NCI-H2081 treated with DMSO at 0.1 percent for 48 hours (cell line): ENCODE measurements at places on chromosomes 3 and 15.

GRCh38 chr3:31093606-31094005 lies 199.1 kb upstream of the GADL1 start:
- DNase-seq = no peak

DNA sequence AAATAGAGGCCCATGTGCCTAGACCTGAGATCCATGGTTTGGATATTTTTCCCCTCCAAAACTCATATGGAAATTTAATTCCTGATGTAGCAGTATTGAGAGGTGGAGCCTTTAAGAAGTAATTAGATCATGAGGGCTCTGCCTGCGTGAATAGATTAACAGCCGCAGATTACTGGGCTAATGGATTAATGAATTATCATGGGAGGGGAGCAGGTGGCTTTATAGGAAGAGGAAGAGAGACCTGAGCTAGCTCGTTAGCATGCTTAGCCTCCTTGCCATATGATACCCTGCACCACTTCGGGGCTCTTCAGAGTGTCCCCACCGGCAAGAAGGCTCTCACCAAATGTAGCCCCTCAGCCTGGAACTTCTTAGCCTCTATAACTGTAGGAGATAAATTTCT lies 15.8 kb downstream of the ARHGEF26 start:
- no peak for DNase-seq

DNA sequence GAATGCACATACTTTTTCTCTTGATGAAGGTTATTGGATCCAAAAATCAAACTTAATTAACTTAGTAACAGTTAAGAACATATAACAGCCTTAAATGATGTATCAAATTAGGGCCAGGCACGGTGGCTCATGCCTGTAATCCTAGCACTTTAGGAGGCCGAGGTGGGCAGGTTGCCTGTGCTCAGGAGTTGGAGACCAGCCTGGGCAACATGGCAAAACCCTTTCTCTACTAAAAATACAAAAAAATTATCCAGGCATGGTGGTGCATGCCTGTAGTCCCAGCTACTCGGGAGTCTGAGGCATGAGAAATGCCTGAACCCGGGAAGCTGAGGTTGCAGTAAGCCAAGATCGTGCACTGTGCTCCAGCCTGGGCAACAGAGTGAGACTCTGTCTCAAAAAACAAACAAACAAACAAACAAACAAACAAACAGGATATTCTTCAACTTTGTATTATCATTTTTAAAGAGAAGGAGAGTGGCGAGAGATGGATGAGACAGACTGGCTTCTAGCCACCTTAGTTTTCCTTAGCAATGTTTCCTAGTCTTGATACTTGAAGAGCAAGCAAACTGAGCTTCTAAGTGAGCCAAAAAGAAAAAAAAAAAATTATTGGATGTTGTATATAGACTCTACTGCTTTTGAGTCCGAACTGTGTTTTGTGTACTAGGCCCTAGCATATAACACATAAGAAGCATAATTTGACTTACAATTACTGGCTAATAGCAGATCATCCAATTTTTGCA lies 13.8 kb downstream of the SPRED1 start:
- DNase-seq = no peak

- no peak for DNase-seq
These were observed 168.2 kb downstream of the TP63 start for GRCh38 chr3:189799366-189799765.

GRCh38 chr3:112048911-112049310 lies 14.4 kb downstream of the TMPRSS7 start:
- DNase-seq = no peak

GRCh38 chr15:42691308-42691707 lies 45.6 kb downstream of the CDAN1 start:
- no peak for DNase-seq

- no peak for DNase-seq
These were observed 8.1 kb downstream of the COMMD2 start for GRCh38 chr3:149744151-149744550.

DNA sequence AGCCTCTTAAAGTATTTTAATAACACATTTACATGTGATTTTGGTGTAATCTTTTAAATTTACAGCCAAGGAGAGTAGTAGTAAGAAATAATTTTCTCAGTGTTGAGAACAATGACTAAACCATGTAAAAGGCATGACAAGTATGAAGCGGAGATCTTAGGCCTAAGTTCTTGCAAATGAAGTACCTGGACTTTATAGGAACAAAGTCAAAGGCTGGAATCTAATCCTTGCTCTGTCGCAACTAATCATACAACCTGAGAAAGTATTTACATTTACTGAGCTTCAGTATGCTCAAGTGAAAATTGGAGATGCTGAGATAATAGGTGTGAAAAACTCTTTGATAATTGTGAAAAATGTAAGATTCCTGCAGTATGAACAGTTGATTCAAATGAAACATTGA lies 86.4 kb upstream of the VGLL3 start:
- no peak for DNase-seq

DNA sequence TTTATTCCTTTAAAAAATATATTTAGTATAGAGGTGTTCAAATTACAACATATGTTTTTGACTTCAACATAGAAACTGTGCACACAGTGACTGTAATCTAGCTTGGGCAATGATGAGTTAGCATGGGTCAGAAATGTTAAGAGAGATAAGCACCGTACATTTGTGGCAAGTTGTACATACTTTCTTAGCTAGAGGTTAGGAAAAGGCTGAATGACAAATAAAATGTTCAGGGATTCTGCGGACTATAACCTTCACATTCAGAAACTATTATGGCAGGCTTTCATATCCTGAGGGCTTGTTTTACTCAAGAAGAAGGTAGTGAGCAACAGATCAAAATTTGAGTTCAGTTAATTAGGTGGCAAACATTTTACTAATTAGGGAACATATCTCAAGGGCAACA lies 379.7 kb upstream of the EPHA6 start:
- DNase-seq = no peak

DNA sequence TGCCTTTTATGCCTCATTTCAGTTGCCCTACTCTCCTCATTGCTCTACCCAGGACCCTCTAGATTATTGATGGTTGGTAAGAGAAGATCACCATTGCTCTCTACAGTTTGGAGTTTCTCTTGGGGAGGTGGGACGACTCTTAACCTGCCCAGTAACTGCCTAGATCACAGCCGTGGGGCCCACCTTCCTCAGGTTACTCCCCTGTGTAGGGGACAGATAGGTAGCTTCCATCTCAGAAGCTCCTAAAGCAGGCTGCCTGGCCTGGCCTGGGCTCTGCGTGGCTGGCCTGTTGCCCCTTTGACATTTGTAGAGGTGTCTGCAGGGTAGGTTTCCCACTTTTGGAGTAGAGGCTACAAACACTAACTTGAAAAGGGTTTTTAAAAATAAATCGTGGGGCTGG lies 42.7 kb downstream of the TRIM71 start:
- DNase-seq = no peak

GRCh38 chr3:46146548-46146947 lies 61.6 kb downstream of the CCR1 start:
- no peak for DNase-seq

DNA sequence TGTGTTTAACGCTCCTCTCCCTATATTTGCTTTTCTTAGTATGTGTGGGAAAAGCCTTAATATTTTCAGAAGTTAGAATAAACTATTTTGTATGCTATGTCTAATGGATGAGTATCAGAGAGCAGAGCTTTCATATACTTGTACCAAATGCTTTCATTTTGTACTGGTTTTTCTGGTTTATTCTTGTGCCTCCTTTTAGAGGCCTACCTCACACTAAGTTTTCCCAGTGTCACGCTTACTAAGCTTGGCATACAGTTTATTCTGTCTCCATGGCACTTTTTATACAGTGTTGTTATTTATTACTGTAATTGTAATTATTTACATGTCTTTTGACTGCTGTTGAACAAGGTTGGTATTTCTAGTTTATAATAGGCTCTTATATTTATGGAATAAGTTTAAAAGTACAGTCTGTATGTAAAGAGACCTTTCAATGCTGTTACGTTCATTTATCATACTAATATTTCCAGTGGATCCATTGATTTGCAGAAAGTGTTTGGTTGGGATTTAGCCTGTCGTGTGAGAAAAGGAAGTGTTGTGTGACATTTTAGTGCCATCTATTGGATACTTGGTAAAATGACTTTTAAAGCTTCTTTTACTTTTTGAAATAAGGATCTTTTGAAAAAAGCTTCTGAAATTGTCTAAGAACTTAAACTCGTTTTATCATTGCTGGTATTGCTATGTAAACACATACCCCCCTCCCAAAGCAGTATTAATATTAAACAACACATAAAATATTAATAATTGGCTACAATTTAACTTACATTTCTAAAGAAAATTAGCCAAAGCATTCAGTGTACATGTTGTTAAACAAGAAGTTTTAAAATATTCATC lies 5.2 kb upstream of the EBLN2 start:
- no peak for DNase-seq

GRCh38 chr3:177590826-177591225 lies 393.5 kb upstream of the TBL1XR1 start:
- no peak for DNase-seq

DNA sequence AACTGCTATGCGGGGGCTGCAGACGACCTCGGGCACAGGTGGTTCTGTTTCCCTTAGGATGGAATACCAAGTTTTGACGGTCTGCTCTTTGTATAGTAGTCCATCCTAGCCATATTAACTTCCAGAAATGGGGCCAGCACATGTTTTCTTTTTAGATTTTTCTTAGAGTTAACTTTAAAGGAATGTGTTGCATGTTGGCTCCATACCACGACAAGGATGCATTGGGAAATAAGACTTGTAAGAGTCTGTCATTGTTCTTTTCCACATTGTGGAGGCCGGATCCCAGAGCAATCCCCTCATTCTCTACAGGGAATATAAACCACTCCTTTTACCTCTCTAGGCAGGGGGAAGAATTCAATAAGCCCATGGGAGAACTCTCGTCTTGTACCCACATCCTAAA lies 87.1 kb upstream of the PLSCR4 start:
- no peak for DNase-seq

- no peak for DNase-seq
These were observed 1.3 kb downstream of the PPM1M start for GRCh38 chr3:52246728-52247408.

GRCh38 chr3:178022599-178022998 lies 513.6 kb upstream of the KCNMB2 start:
- no peak for DNase-seq

DNA sequence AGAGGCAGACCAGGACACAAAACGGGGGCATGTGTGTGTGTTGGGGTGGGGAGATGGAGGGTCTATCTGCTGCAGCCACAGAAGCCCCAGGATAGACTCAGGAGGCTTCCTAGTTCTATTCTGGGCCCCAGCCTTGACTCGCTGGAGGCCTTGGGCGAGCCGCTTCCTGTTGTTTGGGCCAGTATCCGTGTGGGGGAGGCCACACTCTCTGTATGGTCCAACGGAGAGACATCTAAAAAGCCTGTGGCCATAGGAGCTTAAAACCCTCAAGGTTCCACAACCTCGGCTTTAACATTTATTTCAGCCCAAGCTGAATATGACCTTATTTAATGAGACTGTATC lies 32.8 kb downstream of the POC1A start:
- DNase-seq = no peak

- no peak for DNase-seq
These were observed 10.0 kb upstream of the SCN10A start for GRCh38 chr3:38826001-38826400.

- peak; percentile 75 for DNase-seq
These were observed at the start of gene GPD1L for GRCh38 chr3:32106132-32106928. GPD1L (plus strand) TSS chr3:32106620; CDS start chr3:32106712, 92 bp downstream.

- DNase-seq = no peak
These were observed 9.7 kb downstream of the PLA2G4D start for GRCh38 chr15:42084465-42085235.

GRCh38 chr3:44685128-44685800 lies 27.2 kb upstream of the ZNF502 start:
- DNase-seq = peak; percentile 0

GRCh38 chr15:97706059-97706458 lies 254.4 kb upstream of the ARRDC4 start:
- DNase-seq = no peak

- DNase-seq = no peak
These were observed 396.1 kb downstream of the TUSC7 start for GRCh38 chr3:117105686-117106085.

GRCh38 chr3:108334701-108335100 lies 38.4 kb downstream of the HHLA2 start:
- DNase-seq = no peak

GRCh38 chr3:171342200-171342599 lies 118.0 kb downstream of the TNIK start:
- DNase-seq = no peak

GRCh38 chr15:68431037-68431791 lies 749 bp downstream of the ITGA11 start:
- DNase-seq = no peak

- DNase-seq = no peak
These were observed 1.6 kb downstream of the NKTR start for GRCh38 chr3:42601896-42602581.

DNA sequence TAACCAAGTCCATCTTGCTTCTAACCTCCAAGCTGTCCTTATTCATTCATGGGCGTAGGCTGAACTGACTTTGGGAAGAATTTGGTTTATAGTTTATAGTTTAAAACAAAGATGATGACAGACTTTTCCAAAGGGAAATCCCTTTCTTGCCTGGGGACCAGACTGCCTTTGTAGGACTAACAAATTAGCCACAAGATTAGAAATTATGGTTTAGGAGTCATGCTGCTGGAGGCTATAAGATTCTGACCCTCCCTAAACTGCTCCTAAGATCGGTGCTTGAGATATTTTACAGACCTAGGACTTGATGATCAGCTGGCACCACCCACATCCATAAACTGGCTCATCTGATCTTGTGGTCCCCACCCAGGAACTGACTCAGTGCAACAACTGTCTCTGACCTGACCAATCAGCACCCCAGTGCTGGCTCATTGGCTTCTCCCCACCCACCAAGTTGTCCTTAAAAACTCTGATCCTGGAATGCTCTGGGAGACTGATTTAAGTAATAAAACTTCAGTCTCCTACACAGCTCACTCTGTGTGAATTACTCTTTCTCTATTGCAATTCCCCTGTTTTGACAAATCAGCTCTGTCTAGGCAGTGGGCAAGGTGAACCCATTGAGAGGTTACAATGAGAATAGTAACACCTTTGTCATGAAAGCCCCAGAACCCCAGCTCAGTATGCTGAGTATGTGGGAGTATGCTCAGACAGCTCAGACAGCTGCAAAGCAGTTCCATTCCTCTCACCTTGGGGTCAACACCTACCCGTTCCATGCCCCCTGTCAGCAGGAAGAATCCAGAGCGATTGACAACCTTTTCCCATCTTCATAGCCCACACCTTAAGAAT lies 51.6 kb upstream of the C15orf39 start:
- DNase-seq = no peak
